ENCODE measurements at places on chromosomes 2 and 18.

- DNase-seq, result no peak
These were observed 30.9 kb upstream of the ICOS start for GRCh38 chr2:203905656-203906055.

GRCh38 chr2:46528880-46529279 is 49.5 kb downstream of the TMEM247 start:
- no peak for DNase-seq

DNA sequence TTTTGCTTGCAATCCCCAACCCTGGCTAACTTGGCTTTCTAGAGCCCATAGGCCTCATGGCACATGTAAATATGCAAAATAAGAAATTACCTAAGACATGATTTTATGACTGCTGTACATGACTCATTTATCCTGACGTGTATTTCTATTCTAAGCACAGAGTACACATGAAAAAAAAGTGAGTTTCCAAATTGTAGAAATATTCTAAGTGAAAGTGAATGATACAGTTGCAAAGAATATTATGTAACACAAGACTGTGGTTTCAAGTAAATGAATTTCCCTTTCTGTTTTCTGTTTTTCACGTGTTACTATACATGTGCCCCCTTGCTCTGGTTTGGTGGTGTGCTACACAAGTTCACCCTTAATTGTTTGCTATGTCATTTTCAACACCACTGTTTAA is 162.4 kb downstream of the LRP1B start:
- DNase-seq, result no peak

- no peak for DNase-seq
These were observed 78.6 kb upstream of the ETAA1 start for GRCh38 chr2:67318563-67318962.

GRCh38 chr2:137467246-137467862 is 496.9 kb upstream of the HNMT start:
- no peak for DNase-seq

- no peak for DNase-seq
These were observed 76.8 kb upstream of the RBMS1 start for GRCh38 chr2:160570376-160570775.

DNA sequence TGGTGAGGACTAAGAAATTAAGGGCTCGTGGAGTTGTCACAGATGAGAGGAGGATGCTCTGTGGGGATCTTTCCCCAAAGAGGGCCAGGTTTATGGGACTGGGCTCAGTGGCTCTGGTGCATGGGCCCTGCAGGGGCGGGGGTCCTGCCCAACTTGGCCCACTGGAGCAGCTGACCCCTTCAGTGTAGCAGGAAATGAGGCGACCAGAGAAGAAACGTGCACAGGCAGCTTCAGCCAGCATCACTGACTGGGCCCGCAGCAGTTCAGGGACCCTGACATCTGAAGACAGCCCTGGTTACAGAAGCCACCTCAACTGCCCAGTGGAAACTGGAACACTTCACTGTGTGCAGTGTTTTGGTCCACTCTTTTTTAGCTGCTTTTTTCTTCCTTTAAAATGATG is 72.8 kb downstream of the EMILIN2 start:
- no peak for DNase-seq

DNA sequence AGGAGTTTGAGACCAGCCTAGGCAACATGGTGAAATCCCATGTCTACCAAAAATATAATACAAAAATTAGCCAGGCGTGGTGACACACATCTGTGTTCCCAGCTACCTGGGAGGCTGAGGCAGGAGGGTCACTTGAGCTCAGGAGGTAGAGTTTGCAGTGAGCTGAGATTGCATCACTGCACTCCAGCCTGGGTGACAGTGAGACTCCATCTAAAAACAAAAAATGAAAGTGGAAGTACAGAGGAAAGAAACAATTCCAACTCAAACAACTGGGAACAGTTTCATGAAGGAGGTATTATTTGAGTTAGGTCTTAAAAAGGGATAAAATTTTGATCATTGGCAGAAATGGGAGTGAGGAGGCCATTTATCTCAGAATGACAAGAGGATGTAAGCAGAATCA is 6.3 kb upstream of the RAB1A start:
- DNase-seq, result no peak

DNA sequence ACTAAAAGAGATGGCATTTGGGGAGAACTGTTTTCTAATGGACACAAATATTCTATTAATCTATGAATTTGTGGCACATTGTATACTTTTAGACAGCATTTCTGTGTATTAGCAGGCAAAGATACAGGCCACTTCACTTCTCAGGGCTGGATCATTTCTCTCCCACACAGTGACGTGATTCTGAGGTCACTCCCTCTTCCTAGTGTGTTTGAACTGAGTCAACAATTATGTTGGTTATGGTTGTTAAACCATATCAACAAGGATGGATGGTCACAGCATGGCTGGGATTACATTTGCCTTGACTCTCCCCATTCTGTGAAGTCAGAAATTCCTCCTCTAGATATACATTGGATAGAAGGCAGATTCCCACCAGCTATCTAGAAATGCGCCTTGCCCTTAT is 11.6 kb downstream of the NOSTRIN start:
- DNase-seq, result no peak

DNA sequence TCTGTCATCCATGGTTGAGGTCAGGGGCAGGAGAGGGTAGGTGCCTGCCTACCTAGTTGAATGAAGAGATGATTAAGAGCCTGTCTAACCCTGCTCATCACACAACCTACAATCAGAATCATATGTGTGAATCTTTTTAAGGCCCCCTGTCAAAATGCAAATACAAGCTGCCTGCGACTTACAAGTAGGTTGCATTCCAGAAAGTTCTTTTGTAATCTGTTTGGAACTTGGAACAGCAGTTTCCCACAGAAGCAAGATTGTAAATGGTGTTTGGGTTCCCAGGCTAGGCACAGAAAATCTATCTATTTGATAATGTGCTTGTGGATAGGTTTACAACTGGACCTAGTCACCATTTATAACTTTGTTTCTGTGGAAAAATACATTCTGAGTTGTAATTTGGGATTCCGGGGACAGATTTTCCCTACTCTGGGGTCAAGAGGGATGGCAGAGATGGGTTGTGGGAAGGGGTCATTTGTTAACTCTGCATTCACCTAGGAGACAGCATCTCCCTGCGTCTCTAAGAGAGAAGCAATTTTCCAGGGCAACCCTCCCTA is 4.4 kb downstream of the LIPG start:
- DNase-seq, result no peak

DNA sequence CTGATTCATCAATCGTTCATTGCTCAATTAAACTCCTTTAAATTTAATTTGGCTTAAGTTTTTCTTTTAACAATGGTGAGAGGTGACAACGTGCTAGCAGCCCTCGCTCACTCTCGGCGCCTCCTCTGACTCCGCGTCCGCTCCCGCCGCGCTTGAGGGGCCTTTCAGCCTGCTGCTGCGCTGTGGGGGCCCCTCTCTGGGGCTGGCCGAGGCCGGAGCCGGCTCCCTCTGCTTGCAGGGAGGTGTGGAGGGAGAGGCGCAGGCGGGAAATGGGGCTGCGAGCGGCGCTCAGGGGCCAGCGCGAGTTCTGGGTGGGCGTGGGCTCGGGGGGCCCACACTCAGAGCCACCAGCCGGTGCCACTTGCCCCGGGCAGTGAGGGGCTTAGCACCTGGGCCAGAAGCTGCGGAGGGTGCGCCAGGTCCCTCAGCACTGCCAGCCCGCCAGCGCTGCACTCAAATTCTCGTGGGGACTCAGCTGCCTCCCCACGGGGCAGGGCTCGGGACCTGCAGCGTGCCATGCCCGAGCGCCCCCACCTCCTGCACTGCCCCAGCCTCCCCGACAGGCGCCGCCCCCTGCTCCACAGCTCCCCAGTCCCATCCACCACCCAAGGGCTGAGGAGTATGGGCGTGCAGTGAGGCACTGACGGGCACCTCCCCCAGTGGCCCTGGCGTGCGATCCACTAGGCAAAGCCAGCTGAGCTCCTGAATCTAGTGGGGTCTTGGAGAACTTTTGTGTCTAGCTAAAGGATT is 19.6 kb downstream of the ANKMY1 start:
- DNase-seq, result no peak

GRCh38 chr2:178718988-178719387 is 88.2 kb downstream of the TTN start:
- no peak for DNase-seq

- no peak for DNase-seq
These were observed 130.6 kb downstream of the USP34 start for GRCh38 chr2:61340242-61340641.

- DNase-seq, result no peak
These were observed 34.1 kb downstream of the KIF5C start for GRCh38 chr2:148909114-148909513.

GRCh38 chr2:84796798-84797197 is 84.1 kb downstream of the TRABD2A start:
- no peak for DNase-seq

DNA sequence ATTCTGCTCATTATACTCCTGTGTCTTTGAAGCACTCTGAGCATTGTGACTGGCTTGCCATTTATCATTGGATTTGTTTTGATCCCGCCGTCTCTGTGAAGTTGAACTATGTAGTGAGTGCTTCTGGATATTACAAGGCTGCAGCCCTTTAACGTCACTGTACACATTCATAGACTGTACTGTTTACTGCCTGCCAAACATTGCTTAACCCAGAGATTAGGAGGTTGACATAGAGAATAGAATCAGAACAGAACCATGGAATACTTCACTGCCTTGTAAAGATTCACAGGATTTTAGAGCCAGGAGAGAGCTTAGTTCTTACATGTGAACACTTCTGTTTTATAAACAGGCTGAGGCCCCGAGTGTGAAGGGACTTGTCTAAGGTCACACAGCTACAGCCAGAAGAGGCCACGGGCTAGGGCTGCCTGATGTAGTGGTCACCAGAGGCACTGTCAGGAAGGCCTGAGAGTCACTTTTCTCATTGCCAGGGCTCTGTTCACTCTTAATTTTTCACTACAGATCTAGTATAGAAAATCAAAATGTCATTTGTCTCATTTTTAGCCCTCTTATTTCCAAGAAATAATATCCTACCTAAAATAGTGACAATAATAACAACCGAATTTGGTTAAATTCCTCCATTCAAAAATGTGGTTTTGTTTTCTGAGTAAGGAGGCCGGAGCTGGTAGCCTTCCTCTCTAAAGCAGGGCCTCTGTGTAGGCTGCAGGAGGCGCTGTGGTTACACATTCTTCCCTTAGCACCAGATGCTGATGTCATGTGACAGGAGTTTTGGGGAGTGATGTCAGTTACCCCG is 87.9 kb downstream of the UGGT1 start:
- DNase-seq, result no peak

DNA sequence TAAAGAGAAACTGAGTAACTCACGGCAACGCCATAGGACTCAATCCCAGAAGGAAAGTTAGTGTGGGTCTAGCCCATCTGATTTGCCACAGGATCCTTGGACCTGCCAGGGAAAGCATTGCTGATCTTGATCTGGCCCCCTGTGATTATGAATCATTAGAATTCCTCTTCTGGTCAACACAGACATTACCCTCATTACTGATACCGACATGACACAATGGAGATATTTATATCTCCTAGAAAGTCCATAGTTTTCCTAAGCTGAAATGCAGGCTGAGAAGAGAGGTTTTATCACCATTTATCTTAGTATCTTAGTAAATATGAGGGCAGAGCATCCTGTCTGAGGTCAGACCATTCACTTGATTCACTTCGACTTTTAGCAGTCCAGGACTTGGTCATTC is 75.5 kb upstream of the CCDC68 start:
- no peak for DNase-seq

DNA sequence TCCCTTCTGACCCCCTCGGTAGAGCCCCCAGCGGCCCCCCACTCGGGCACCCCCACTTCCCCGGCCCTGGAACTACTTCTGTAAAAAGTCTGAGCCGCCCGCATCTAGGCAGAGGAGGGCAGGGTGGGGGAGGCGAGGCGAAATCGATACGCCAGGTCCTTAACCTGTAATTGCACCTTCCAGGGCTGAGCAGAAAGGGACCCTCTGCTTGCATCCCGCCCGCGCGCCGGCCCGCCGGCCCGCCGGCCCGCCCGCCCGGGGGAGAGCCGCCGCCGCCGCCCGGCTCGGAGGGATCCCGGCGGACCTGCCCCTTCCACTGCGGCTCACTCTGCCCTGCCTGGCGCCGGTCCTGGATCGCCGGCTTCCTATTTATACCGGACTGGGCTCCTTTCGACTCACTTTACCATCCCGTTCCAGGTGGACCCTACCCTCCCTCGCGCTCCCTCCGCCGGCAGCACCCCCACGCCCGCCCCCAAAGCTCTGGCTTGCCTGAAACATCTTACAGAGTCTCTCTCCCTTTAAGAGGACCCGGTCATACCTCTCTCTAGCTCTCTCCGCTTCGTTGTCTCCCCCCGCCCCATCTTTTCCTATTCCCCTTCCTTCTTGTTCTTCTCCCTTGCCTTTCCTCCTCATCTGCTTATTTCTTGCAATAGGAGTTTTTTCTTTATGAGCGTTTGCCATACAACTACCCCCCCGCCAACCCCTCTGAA is 797 bp downstream of the KLHL14 start:
- no peak for DNase-seq

- DNase-seq, result no peak
These were observed 262.2 kb downstream of the ASXL3 start for GRCh38 chr18:33840212-33840593.

GRCh38 chr2:64196963-64197362 is 52.7 kb upstream of the PELI1 start:
- no peak for DNase-seq

- no peak for DNase-seq
These were observed 7.4 kb downstream of the MRPL19 start for GRCh38 chr2:75654012-75654411.

DNA sequence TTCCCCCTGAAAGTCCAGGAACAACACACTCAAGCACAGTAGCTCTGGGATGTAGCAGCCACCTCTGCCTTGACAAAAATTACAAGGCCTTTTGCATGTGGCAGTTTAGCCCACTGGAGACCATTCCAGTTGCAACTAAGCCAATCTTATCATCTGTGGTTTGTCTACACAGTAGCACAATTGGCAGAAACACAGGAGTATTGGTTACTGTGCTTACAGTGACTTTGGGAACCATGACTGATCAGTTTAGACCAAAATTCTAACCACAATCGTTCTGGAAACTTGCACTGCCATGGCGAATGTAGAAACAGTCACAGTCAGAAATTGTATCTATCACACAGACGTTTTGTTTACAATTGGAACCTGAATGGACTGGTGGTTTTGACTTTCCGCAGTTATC is 403.7 kb upstream of the MEIS1 start:
- no peak for DNase-seq

- DNase-seq, result no peak
These were observed 1.1 kb upstream of the FN1 start for GRCh38 chr2:215436705-215437565.

DNA sequence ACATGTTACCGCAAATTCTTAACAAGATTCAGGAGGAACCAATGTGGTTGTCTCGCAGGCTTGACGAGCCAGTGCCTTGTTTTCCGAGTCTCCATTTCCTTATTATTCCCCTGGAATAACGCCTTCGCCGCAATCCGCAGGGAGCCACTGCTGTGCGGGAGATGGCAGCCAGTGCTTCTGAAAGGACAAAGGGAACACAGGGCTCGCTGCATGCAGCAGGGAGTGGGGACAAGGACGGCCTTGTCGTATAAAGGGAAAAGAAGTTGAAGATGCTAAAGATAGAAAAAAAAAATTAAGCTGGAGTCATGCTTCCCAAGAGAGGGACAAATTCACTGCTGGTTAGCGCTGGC is 221.4 kb downstream of the NDUFA10 start:
- DNase-seq, result no peak

- DNase-seq, result no peak
These were observed 39.6 kb upstream of the BOD1L2 start for GRCh38 chr18:57107140-57107832.

GRCh38 chr2:203891474-203891873 is 23.9 kb downstream of the CTLA4 start:
- DNase-seq, result no peak
